Liver (tissue), 10 donors: ENCODE measurements at places on chromosomes 7 and 10. TPM values are rescaled to one million over a fixed set of nuclear protein-coding genes. Genes with fewer than 3 reads are reported as not detected.

- no peak for DNase-seq
Observed at GRCh38 chr10:29698773-29699490, 64.2 kb upstream of the SVIL start.

- DNase-seq = no peak
Observed at GRCh38 chr10:29068302-29068701, 220.6 kb upstream of the LYZL1 start.

DNA sequence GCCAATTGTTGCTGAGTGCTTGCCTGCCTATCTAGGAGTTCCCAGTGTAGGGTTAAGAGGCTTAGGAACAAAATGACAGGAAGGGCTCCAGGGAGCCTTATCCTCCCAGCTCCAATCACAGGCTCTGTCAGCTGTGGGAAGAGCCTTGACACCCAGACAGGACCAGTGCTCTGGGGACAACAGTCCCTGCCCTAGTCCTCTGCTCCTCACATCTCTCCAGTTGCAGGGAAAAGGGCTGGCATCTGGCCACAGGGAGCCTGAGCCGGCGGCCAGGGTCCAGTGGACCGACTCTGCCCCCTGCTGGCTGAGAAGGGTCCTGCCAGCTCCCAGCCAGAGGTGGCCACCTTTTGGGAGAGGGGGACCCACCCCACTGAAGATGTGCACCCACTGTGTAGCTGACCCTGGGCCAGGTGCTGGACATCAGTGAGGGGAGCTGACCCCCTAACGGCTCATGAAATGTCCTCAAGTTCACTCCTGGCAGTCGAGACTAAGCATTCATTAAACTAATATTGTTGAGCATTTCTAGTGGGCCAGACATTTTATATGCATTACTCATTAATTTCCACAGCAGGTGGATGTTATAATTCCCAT lies 17.6 kb downstream of the DNAJB12 start:
- DNase-seq = peak; percentile 82

ZNF467 gene
- 3.6 TPM for polyA plus RNA-seq

GRCh38 chr10:106565546-106565945 lies 599.0 kb downstream of the SORCS1 start:
- DNase-seq = no peak

- no peak for DNase-seq
Observed at GRCh38 chr10:87799860-87800259, 18.2 kb downstream of the ATAD1 start.

PDK4 gene
- polyA plus RNA-seq = 69.1 TPM

- no peak for DNase-seq
Observed at GRCh38 chr7:95365151-95365550, 31.0 kb downstream of the PON3 start.

DNA sequence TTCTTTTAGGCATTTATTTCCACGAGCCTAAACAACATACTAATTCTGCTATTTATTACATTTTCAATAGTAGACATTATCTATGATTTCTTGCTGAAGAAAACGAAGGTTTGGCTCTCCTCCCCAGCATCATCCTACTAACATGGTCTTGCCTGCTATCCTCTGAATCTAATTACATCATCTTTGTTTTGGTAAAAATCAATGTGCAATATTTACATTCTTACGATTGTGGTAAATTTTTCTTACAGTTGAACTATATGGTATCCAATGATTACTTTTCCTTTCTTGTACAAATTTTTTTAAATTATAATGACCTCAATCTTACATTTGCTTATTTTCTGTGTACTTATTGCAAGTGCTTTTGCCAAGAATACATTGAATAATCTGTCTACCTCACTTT lies 7.0 kb upstream of the CALD1 start:
- DNase-seq = no peak

GRCh38 chr10:37381271-37381670 lies 255.9 kb downstream of the ANKRD30A start:
- DNase-seq = no peak

PON1 gene
- 1,101 TPM for polyA plus RNA-seq

LBX1 gene
- not detected for polyA plus RNA-seq

- no peak for DNase-seq
Observed at GRCh38 chr7:73345951-73346350, 18.0 kb downstream of the FKBP6 start.

OR6V1 gene
- polyA plus RNA-seq = not detected

GRCh38 chr7:31478721-31479120 lies 35.2 kb upstream of the ITPRID1 start:
- DNase-seq = no peak

DNA sequence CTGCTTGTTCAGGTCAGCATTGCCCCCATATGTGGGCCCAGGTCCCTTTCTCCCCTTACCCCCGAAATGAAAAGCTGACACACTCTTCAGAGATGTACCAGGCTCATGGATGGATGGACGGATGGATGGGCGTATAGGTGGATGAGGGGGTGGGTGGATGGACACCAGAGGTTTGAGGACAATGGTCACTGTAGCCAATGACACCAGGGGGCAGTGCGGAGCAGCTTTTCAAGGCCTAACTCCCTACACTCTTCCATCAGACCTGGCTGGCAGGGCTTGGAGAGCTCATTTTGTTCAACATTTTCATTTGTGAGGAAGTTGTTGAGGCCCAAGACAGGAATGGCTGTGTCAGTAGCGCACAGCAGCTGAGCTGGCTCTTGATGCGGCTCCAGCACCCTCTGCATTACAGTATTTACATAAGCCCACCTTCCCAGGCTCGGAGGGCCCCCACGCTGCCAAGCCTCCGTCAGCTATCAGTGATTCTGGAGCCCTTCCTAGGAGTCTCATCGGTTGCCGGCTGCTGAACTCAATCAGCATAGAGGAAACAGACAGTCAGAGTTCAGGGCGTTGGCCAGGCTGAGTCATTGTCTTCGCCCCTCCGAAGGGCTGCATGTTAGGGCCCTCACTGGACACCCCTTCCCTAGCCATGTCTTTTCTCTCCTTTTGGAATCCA lies 11.6 kb upstream of the FFAR4 start:
- peak; percentile 83 for DNase-seq

DNA sequence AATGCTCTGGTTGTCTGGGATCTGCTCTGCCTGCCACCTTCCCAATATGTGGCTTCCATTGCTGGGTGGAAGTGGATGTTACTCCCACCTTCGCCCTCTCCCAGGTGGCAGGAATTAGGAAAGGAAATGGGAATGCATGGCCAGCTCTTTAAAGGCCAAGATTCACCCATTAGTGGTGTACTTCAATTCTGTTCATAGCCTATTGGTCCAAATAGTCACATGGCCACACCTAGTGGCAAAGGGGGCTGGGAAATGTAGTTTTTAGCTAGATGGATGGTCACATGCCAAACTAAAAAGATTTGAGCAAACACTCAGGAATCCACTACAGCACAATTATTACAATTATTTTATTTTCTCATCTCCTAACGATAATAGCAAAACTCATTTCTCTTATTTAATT lies 135.1 kb downstream of the NPY start:
- DNase-seq = no peak

- DNase-seq = no peak
Observed at GRCh38 chr7:26337232-26337865, 45.7 kb downstream of the SNX10 start.

DNA sequence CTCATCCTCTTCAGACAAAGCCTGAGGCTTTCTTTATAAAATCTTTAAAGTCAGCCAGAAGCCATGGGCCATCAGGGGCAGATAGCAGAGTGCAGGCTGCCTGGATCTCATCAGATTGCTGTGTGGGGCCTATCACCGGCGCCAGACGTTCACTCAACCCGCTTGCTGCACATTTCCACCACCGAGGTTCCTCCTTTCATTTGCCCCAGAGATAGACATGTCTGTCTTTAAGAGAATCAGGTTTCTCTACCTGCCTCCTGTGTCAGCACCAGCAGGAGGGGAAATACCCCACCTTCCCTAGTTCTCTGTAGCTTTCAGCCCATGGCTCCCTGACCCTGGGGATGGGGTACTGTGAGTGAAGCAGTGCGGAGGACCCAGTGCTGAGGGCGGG lies 22.0 kb downstream of the SLC18A2 start:
- DNase-seq = no peak

DNA sequence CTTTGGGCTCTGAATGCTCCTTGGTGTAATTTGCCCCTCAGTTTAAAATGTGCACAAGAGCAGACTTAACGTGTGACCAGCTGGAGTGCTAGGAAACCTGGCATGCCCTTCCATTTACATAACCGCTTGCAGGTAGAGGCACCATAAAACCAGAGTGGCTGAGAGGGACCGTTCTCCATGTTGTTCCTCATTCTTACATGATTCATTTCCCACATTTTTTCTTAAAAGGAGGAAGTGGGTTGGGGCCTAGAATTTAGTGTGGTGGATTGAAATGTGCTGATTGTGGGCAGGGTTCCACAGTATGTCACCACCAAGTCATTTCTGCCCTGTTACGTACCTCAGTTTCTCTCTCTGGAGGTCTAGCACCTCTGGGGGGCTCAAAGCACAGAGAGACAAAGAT lies 375.8 kb upstream of the VSTM2A start:
- no peak for DNase-seq

ASB4 gene
- 1.1 TPM for polyA plus RNA-seq

GRCh38 chr10:79148452-79149344 lies 79.9 kb downstream of the ZMIZ1 start:
- peak; percentile 47 for DNase-seq

GRCh38 chr7:44881066-44881600 lies 4.2 kb downstream of the PURB start:
- no peak for DNase-seq

UCN3 gene
- polyA plus RNA-seq = not detected

ADAP1 gene
- polyA plus RNA-seq = 2.2 TPM

DNA sequence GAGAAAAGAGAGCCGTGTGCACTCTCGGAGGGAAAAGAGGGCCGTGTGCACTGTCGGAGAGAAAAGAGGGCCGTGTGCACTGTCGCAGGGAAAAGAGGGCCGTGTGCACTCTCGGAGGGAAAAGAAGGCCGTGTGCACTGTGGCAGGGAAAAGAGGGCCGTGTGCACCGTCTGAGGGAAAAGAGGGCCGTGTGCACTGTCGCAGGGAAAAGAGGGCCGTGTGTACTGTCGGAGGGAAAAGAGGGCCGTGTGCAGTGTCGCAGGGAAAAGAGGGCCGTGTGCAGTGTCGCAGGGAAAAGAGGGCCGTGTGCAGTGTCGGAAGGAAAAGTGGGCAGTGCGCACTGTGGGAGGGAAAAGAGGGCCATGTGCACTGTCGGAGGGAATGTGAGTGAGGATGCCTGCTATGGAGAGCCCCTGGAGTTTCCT lies 188.7 kb downstream of the DNAJB6 start:
- no peak for DNase-seq

DNA sequence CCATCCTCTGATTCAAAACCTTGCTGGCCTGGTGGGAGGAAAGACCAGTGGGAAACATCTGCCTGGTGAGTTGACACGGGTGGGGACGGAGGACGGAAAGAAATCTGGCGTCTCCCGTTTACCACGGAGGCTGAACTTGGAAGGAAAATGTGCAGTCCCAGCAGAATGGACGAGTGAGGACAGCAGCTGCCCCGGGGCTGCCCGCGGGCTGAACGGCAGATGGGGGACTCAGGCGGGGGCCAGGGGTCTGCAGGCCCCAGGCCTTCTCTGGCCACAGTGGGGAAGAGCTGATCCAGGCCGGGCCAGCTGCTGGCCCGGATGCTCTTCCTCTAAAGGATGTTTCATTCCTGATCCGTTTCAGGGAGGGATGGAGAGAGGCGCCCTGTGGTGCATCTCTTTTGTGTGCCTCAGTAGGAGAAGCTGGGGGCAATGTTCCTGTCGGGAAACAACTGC lies 147.5 kb upstream of the CHST15 start:
- DNase-seq = no peak

GRCh38 chr10:62068464-62068863 lies 167.0 kb downstream of the ARID5B start:
- DNase-seq = no peak

DNA sequence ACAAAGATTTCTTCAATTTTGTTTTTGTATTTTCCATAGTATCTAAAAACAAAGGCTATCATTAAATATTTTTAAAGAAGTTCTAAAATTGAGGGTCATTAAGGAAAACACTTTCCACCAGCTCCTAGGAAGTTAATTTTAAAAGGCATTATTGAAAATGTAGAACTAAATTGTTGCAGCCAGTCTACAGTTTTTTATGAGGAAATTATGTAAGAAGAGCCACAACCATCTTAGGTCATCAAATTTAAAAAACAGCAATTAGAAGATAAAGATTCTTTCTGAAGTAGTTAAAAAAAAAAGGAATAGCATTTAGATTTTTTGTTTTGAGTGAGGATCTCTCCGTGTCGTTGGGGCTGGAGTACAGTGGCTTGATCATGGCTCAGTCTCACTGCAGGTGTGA lies 161.7 kb downstream of the NRBF2 start:
- DNase-seq = no peak

DNA sequence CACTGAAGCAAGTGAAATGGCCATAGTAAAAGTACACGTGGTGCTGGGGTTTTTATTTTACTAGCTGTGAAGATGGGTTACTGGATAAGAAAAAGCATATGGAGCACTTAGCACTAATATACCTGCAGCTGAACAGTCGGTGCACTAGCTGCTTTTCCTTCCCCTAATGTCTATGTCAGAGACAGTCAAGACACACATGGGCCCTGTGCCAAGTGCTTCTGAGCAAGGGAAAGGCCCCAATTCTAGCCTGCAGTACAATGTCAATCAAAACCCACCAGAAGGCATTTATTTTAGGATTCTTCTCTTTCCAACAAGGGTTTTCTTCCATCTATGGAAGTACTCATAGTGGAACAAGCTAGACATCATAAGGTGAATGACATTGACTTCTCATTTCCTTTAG lies 716.7 kb downstream of the CCSER2 start:
- DNase-seq = no peak

DNA sequence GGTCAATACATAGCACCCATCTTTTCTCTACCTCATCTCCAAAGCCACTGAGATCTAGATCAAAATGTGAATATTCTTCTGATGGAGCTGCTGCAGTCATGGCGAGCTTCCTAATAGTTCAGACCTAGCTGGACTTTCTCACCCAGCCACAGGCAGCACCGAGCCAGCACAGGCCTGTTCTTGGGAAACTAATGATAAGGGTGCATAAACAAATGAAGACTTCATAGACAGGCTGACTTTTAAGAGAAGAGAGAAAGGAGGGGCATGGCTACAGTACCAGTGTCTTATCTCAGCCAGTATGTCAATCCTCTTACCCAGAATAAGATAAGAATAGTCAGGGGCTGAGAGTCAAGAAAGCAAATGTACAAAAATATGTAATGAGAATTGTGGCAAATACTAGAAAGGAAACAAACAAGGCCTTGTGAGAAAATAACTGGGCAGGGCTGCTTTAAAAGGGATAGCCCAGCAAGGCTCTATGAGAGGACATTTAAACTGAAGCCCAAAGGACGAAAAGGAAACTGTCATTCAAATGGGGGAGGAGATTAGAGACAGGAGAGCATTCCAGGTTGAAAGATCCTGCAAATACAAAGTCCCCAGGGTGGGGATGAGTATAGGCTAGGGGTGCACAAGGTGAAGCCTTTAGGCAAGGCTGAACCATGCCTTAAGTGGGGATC lies 21.8 kb upstream of the CDK14 start:
- no peak for DNase-seq

DNA sequence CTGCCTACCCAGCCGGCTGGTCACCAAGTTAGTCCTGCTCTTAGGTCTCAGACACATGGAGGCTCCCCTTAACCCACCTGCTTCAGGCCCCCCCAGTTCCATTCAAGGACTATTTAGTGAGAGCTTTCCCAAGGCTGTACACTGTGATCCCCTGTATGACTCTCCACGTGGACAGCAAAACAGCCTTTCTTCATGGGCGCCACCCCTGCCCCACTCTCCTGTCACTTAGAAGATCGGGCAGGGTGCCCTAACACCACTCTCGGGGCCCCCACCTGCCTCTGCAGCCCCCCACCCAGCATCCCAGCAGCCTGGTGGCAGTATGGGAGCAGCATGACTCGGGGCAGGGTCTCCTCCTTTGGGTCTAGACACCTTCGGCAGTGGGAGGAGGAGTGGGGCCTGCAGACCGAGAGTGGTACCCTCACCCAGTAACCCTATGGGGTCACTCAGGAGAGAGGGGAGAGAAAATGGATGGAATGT lies 116.6 kb downstream of the PTPN20 start:
- DNase-seq = peak; percentile 16
